ENCODE measurements at places on chromosomes 4 and X. TPM values are rescaled to one million over a fixed set of nuclear protein-coding genes. Genes with fewer than 3 reads are reported as not detected.

- DNase-seq, result no peak
These were observed 118.0 kb upstream of the GIMD1 start for GRCh38 chr4:106486533-106486932.

The USP17L20 gene
- not detected for total RNA-seq

DNA sequence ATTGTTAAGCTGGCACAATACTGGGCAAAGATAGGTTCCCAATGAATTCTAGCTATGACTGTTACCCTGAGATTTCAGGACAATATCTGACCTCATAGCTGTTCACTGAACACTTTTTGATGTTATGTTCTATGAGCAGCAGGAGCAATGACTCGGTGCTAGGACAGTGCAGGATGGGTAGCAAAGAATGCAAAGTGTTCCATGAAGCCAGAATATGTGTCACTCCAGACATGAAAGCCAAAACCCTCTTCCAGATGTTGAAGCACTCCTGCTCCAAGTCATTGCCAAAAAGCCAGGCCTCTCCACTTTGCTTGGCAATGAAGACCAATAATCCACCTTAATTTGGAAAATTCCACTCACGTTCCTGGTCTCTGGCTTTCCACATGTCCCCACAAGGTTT, 300.9 kb upstream of the CPEB2 start:
- no peak for DNase-seq

DNA sequence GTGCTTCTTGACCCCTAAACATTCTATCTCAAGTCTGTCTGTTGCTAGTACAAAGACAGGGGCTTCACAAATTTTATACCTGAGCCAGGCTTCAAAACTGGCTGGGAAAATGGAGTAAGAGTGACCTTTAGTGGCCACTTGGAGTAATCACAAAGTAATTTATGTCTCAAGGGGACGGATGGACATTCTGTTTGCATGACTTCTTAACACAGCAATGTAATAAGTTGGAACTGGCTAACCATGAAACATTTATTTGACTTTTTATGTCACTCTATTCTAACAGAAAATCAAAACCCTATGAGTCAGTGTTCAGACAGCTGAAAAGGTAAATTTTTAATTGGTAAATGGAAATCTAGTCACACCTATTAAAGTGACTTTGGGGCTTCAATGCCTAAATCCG, 600.6 kb downstream of the ANKRD50 start:
- peak; percentile 58 for DNase-seq

The F11 gene
- not detected for total RNA-seq

DNA sequence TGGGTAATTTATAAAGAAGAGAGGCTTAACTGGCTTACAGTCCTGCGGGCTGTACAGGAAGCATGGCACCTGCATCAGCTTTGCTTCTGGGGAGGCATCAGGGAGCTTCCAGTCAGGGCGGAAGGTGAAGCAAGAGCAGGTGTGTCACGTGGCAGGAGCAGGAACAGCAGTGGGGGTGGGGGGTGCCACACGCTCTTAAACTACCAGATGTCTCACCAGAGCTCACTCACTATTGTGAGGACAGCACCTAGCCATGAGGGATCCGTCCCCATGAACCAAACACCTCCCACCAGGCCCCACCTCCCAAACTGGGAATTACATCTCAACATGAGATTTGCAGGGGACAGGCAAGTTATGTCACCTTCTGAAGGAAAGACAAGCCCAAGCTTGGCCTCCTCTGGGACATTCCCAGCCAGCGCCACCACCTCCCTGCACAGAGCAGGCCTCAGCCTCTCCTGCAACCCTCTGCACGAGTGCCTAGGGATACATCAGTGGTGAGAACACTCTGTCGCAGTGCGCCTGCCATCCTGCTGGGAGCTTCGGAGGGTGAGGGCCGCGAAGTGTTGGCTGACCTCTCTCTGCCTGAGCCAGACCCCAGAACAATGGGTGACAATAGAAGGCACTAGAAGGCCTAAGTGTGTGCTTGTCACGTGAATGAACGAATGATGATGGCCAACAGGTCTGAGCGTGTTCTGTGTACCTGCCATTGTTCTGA, 244.3 kb downstream of the EVC2 start:
- DNase-seq, result no peak

The SRPX gene
- total RNA-seq, result 72.3 TPM

DNA sequence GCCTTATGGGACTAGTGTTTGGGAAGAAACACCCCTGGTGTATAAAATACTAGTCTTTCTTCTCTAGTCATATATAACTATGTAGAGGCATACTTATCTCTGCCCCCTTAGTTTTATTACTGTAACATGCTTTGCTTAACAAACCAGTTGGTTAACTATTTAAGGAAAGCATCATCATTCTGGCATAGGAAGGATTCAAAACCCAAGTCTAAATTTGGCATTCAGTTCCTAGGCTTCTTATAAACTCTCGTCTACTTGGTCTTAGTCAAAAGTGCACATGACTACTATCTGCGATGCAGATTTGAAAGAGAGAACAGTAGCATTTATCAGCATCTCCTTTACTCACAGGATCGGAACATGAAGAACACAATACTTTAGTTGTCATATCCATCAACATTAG, 111.3 kb downstream of the MFAP3L start:
- DNase-seq, result no peak
